ENCODE measurements at places on chromosomes 2 and 18.
A peak's percentile ranks its signal among the peaks of the same experiment; 100 is the strongest.

GRCh38 chr18:9775178-9775577 lies 67.1 kb downstream of the RAB31 start:
- DNase-seq, result no peak

DNA sequence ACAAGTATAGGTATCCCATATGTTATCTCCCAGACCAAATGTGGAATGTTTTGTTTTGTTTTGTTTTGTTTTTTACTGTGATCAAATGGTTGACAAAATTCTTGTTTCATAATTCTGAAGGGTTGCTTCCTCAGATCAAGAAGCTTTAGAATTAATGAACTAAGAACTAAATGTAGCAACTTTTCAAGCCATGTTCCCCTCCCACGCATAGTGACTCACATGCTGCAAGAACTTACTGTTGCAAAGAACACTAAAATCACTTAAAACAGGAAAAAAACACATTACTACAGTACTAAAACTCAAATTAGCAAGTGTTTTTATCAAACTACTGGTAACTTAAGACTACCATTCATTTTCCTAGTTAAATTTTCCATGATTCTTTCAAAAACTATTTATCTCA lies 30.6 kb downstream of the HNRNPLL start:
- DNase-seq, result no peak

- no peak for DNase-seq
Measured at GRCh38 chr2:50958504-50958903, 73.4 kb downstream of the NRXN1 start.

- DNase-seq, result no peak
Measured at GRCh38 chr2:109438773-109439389, 174.9 kb downstream of the SEPTIN10 start.

DNA sequence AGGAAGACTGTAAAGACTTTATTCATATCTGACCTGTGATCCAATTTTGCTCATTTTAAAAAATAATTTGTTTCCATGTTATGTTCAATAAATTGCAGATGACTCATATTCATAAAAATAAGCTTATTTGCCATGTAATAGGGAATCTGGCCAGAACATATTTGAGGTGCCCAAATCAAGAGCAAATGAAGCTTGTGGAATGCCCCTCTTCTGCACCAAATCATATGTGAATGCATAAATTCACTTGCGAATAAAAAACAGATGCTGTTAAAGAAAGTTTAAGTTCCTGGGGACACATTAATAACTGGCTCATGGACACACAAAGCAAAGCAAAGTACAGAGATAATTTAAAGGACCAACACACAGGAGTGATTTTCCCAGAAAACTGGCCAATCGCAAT lies 279.0 kb upstream of the CDH2 start:
- DNase-seq, result no peak

DNA sequence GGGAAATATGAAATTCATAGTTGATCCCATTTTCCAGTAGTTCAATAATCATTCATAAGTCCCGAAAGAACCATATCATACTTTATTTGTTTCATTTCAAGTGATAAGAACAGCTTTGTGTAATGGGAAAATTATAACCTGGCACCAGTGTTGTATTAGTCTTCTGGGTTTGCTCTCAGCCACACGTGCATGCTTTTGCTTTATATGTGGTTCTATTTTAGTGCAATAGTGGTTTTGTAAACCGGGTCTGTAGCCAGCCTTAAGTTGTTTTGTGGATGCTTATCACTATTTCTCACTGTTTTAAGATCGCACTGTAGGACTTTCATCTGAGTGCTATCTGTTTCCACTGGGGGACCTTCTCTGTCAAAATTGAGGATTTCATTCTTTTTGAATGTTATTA lies 203.8 kb downstream of the PTPRM start:
- DNase-seq, result no peak

- DNase-seq, result no peak
Measured at GRCh38 chr2:218827701-218828476, 3.7 kb downstream of the PRKAG3 start.

- no peak for DNase-seq
Measured at GRCh38 chr2:19902216-19902740, 495 bp upstream of the TTC32 start.

GRCh38 chr2:26178746-26179436 lies 6.0 kb downstream of the GAREM2 start:
- no peak for DNase-seq

- DNase-seq, result no peak
Measured at GRCh38 chr2:139067072-139067471, 286.9 kb upstream of the NXPH2 start.

DNA sequence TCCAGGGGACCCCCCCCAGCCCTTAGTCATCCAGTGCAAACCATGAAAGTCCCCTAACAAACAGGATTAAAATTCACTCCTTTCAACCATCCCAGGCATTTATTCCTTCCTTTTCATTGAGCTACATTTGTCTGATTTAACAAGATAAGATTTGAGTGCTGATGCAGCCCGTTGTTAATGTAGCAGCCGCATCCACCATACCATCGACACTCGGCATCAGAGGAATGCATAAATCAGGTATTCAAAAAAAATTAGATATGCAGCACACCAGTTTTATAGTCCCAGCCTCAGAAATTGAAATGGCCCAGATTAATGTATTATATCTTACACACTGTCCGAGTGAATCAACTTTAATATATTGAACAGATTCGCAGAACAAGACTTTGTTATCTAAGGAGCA lies 676.5 kb upstream of the FANCL start:
- DNase-seq, result no peak

DNA sequence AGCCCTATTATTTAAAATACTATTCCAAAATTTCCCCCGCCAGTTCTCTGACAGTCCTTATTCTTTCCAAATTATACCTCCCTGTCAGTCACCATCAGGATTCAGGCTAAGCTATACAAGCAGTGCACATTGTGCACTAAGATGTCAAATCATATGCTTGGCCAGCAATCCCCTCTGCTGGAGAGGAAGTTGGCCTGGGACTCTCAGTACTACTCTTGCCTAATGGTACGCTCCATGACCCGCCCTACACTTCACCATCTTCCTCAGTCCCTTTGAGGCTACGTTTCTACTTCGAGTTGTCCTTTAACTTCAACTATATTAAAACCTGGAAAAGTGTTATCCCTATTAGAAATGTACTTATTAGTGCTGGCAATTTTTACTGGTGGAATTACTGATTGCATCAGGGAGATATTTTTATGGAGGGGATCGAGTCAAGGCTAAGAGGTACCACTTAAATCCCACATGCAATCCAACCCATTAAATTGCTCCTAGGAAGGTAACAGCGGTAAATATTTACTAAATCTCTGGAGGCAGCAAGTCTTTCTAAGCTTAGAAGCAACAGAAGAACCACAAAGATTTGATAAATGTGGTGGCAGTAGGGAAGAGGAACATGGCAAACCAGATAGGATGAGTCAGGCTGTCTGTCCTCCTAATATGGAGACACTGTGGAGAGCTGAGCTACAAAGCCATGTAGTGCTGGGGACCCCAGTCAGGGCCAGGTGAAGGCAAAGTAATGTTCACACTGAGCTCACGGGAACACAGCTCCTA lies 2.7 kb downstream of the USP40 start:
- DNase-seq, result no peak

GRCh38 chr2:232295971-232296370 lies 82.6 kb upstream of the ALPP start:
- no peak for DNase-seq

- DNase-seq, result no peak
Measured at GRCh38 chr2:237539681-237540080, 26.7 kb upstream of the PRLH start.

- no peak for DNase-seq
Measured at GRCh38 chr18:7094427-7094826, 23.2 kb downstream of the LAMA1 start.

GRCh38 chr2:159925975-159926374 lies 128.0 kb upstream of the CD302 start:
- no peak for DNase-seq

- DNase-seq, result no peak
Measured at GRCh38 chr2:229575569-229576315, 138.6 kb downstream of the DNER start.

GRCh38 chr2:175175320-175175719 lies 6.2 kb downstream of the ATP5MC3 start:
- no peak for DNase-seq

DNA sequence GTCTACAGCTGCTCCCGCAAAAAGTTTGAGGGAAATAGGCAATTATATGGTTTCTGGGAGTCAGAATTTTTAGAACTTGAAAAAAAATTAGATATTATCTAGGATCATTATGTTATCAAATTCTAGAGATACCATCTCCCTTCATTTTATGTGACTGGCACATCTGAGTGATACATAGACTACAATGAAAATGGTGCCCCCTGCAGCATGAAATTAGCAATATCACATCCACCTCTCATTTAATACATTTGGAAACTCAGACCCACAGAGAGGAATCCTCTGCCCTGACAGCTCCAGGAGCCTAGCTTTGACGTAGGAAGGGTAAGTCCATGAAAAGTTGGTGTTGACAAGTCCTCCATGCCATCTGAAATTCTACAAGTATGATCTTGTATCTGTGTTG lies 381.6 kb downstream of the SUCLG1 start:
- DNase-seq, result no peak

DNA sequence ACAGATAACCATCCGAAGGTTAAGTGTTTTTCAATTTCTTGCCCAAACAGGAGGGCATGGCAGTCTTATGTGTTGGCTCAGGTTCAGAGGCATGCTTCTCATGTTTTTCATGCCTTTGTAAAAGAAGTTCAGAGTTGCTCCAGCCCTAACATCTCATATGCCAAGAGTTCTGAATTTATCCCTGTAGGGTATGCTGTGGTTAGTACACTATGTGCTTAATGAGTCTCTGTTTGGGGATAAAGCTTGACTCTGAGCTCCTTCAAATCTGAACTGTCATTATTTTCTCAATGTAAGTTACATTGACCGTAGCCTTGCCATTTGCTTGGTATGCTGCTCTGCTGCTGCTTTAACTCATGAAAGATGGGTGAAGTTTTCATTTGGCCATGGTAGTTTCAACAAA lies 67.9 kb upstream of the PNPT1 start:
- no peak for DNase-seq

DNA sequence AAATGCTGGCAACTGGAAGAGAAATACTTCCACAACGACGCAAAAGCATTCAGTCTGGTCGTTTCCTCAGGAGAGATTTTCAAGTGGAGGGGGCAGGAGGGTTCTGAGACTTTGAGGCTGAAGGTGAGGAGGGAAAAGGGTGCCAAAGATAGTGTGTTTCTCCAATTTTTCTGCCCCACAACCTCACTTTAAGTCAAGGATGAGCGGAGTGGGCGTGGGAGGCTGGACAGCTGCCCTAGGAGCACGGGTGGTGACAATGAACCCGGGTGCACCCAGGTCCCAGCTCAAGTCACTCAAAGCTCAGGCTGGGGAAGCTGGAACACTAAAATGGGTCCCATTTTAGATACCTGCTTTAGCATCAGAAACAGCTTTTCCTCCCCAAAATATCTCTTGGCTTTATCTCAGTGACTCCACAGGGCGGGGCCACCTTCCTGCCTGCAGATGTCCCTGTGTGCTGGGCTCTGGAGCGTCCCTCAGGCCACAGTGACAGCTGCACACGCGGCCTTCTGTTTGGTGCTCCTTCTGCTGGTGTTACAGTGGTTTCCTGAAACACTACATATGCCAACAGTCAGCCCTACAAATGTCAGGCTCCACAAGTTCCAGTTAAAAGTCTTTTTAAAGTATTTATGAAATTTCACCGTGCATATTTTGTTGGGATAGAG lies 1.4 kb upstream of the MBP start:
- peak; percentile 67 for DNase-seq

- DNase-seq, result no peak
Measured at GRCh38 chr2:218830526-218831306, 887 bp downstream of the PRKAG3 start.

GRCh38 chr2:106233350-106233706 lies 39.2 kb upstream of the UXS1 start:
- no peak for DNase-seq

DNA sequence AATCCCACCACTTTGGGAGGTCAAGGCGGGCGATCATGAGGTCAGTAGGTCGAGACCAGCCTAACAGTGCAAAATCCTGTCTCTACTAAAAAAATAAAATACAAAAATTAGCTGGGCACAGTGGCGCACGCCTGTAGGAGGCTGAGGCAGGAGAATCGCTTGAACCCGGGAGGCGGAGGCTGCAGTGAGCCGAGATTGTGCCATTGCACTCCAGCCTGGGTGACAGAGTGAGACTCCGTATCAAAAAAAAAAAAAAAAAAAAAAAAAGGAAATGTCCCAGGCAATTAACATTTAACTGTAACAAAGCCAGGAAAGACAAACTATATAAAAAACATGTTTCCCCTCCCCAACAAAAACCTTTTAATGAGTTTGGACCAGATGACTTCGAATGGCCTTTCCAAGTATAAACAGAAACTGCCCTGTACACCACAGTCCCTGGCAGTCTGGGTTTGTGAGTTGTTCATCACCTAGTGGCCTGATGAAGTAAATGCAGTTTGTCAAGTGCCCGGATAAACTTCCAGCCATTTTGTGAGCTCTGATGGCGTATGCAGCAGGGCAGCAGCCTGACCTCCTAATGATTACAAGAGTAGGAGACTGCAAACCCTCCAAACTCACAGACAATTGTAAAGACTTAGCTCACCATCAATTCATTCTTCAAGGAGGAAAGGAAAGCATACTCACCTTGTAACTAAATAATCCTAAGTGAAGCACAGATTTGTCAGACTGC lies 16.6 kb upstream of the PCBP1 start:
- peak; percentile 83 for DNase-seq

DNA sequence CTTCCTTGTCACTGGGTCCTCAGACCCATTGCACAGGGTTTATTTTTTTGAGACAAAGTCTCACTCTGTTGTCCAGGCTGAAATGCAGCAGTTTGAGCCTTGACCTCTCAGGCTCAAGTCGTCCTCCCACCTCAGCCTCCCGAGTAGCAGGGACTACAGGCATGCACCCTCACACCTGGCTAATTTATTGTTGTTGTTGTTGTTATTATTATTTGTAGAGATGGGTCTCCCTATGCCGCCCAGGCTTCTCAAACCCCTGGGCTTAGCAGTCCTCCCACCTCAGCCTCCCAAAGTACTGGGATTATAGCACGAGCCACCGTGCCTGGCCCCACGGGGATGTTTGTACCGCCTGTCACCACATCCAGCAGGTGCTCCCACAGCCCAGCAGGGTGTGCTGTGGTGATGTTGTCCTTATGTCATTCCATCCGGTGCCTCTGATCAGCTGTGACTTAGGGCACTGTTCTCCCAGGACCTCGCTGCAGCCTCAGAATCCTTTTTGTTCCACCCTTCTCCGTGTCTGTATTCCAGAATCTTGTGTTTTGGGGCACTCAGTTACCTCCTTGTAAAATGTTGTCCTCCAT lies 182.3 kb downstream of the INO80D start:
- DNase-seq, result no peak

DNA sequence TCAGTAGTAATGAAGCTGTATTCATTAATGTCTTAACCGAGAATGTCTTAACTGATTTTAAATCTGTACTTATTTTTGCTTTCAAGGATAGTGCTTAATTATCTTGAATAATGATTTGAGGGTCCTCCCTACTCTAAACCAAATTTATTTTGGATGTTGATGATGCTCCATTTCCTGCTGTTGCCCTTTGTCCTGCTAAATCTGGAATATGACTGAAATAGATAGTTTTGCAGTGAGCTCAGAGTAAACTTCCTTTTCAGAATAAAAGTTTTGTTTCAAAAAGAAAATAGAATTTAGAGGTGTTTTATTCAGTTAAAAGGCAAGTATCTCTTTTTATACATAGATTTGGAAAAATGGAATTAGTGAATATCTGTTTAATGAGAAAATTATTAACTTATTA lies 8.1 kb downstream of the NBEAL1 start:
- DNase-seq, result no peak

- no peak for DNase-seq
Measured at GRCh38 chr18:29779096-29779495, 1263.4 kb downstream of the DSC3 start.

Data from activated CD8-positive, alpha-beta memory T cell treated with anti-CD3 and anti-CD28 coated beads, Interleukin-2, amount 10 ng/mL, durations not matched to agents 7 days and 5 days (primary cell).